ENCODE measurements at places on chromosomes 6 and 20.

GRCh38 chr20:25090492-25091429, 8.8 kb upstream of the VSX1 start:
- DNase-seq, result peak; percentile 80

DNA sequence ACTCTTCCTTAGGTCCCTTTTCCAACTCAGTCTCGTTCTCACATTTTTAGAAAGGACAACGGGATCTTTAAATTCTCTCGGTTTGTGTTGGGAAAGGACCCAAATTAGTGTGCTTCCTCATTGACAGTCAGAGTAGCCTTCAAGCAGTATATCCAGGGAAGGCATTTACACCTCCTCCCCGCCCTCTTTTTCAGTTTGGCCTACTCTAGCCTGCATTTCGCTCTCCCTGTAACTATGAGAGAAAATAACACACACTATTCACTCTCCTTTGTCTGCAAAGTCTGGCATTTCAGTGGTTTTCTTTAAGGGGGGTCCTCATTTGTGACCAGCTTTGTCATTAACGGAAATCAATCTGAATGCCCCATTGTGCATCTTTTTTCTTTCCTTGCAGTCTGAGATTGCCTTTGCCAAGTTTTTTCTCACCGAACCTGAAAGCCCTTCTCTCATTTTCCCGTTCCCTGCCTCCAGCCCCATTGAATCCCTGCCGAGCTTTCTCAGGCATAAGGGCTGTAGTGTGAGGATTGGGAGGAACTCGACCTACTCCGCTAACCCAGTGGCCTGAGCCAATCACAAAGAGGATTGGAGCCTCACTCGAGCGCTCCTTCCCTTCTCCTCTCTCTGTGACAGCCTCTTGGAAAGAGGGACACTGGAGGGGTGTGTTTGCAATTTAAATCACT, 393 bp upstream of the FABP7 start:
- DNase-seq, result no peak

- DNase-seq, result peak; percentile 10
These were observed 209.3 kb downstream of the DLL1 start for GRCh38 chr6:170081556-170081955.

DNA sequence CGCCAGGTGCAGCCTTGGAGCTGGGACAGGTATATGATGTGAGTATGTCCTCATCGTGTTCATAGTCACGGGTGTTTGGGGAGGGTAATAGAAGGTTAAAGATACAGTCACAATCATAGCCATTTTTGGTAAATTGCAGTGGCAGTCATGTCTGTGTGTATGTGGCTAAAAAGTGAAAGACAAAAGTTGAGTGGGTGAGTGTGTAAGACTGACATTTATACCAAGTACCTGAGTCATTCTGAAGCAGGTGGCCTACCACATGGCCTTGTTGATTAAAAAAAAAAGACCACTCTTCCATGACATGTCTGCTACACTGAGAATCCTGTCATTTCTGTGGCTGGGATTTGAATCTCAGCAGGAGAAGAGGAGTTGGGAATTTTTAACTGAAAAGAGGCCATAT, 181.9 kb downstream of the SCP2D1 start:
- DNase-seq, result no peak

DNA sequence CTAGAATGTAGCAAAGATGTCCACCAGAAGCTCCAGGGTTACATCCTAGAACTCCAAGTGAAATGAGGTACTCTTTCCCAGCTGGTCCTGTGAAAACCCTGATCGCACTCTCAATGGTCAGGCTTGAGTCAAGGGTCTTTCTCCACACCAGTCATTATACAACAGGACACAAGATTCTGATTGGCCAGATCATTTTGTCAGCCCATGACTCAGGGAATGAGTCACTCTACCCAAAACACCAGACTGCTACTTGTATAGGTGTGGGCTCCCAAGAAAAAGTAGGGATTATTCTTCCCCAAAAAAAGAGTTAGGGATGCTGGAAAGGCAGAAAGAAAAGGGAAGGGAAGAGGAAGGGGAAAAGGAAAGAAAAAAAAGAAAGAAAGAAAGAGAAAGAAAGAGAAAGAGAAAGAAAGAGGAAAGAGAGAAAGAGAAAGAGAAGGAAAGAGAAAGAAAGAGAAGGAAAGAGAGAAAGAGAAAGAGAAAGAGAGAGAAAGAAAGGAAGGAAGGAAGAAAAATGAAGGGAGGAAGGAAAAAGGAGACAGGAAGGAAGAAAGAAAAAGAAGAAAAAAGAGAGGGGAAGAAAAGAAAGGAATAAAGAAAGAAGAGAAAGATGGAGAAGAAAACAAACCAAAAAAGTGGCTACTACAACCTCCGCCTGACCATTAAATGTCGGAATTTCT, 30.5 kb downstream of the ANKEF1 start:
- no peak for DNase-seq

DNA sequence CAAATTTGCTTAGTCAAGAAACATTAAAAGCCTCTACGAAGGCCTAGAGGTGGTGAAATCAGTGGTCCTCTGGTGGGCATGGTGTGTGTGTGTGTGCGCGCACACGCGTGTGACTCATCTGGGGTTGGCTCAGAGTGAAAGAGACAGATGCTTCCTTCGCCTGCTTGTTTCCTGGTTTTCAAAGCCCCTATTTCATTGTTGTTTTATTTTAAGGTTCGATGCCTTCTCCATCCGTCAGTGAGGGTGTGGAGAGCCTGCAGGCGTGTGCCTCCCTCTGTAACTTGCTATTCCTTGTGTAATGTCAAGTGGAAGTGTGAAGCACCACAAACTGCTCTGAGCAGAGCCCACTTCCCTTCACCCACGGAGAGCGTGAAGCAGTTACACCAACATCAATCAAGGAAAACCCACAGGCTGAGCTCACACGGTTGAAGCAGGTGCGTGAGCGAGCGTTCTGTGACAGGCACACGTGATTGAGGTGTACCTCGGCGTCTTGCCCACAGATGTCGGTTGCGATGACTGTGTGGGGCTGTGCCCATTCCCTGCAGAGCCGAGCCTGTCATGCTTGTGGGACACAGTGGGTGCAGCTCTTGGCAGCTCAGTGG, 233.9 kb downstream of the PRL start:
- DNase-seq, result peak; percentile 21

DNA sequence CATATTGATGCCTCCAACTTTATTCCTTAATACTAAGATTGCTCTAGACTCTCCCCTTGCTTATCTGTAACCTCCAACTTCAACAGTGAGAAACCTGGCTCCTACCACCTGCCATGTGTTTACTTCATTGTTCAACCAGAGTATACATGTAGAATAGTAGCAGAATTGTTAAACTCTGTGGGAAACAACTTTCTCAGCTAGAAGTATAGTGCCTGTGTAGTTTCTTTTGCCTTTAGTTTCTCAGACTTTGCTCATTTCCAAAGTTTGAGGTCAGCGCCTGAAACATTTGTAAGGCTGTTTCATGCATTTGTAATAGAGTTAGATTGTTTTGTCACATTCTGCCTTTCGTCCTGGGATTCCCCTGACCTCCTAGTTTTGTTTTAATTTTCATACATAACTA, 34.9 kb upstream of the HECA start:
- DNase-seq, result no peak

GRCh38 chr20:21003902-21004301, 102.3 kb downstream of the LINC00237 start:
- no peak for DNase-seq

DNA sequence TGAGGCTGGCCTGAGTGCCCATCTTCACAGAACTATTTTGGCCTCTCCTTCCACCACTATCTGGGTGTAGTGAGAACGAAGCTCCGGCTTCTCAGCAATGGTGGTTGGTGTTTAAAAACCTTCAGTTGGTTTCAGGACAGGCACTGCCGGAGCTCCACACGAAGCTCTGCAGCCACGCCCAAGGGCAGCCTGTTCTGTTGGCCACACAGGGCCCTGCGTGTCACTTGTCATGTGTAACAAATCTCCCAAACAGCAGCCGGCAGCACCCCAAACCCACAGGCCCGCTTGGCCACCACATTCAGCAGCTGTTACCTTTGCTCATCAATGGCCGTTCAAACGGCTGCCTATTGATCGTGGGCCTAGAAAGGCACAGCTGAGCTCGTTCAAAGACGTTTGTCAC, 97.5 kb downstream of the ERMARD start:
- DNase-seq, result no peak

GRCh38 chr6:11992086-11992485, 20.0 kb upstream of the HIVEP1 start:
- DNase-seq, result no peak

DNA sequence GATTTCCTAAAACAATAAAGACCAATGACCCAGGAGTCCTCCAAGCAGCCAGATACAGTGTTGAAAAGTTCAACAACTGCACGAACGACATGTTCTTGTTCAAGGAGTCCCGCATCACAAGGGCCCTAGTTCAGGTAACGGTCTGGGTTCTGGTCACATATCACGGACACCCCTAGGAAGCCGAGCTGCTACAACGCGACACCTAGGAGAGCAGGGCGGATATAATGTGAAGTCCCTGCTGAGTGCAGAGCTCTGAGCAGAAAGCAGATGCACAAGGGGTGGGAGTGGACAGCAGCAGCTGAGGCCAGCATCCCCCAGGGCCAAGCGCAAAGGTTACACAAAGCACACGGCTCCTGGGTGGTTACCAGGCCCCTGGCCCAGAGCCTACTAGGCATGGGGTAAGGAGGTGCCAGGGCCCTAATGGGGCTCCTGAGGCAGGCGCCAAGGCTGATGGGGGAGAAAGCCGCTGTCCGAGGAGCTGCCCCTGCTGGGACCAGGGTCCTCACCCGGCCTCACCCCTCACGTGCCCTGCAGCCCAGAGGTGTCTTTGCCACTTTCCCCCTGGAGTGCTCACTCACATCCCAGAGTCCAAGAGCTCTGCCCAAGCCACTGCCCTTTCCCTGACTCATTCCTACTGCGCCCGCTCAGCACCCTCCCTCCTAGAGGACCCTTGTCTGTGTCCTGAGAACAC, 8.4 kb downstream of the CST7 start:
- peak; percentile 15 for DNase-seq

- peak; percentile 56 for DNase-seq
These were observed 29.0 kb upstream of the TBPL1 start for GRCh38 chr6:133923938-133924593.

GRCh38 chr20:37378785-37379598, 33.1 kb downstream of the SRC start:
- no peak for DNase-seq

DNA sequence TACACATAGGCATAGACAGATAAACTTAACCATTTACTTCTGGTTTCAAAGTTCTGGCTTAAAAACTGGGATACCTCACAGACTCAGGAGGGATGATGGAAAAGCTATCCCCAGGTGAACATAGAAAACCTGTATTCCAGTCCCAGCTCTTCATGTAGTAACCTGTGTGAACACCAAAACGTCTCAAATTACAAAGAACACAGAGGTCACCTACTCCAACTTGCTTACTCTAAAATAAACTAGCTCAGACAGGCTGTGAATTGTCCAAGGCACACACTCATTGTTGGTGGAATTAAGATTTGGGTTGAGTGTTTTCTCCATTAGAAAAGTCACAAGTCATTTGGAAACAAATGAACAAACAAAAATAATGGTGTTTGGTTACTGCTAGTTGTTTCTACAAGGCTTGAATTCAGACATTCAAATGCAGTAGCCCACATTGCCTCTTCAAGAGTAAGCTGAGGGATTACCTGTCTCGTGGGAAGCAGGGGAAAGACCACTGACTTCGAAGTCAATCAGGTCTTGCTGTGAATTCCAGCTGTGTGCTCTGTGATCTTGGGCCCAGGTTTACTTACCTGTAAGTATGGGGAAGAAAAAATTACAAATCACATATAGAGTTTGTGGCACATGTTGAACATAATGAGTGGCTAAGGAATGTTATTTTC, 48.2 kb upstream of the LRRC1 start:
- DNase-seq, result no peak

- no peak for DNase-seq
These were observed 482.9 kb upstream of the EYS start for GRCh38 chr6:66189915-66190314.

DNA sequence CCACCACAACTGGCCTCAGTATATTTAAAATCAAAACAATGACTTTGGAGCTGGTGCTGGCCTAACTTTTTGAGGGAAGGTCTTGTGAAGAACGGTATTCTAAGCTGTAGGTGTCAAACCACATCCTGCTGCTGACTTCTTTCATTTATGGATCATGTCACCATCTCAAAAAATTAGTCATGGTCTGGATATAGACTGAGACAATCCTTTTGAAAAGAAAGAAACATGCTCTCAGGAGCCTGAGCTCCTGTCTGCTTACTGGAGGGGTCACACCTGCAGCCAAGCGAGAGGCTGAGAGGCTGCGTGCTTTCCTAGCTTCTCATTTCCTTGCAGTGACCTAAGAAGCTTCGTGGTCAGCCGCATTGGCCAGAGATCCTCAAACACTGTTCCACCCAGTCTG, 55.2 kb downstream of the TIAM2 start:
- DNase-seq, result peak; percentile 37

GRCh38 chr6:138205437-138206094, 12.7 kb downstream of the PBOV1 start:
- DNase-seq, result no peak

GRCh38 chr6:139391709-139392108, 17.3 kb upstream of the CITED2 start:
- no peak for DNase-seq

DNA sequence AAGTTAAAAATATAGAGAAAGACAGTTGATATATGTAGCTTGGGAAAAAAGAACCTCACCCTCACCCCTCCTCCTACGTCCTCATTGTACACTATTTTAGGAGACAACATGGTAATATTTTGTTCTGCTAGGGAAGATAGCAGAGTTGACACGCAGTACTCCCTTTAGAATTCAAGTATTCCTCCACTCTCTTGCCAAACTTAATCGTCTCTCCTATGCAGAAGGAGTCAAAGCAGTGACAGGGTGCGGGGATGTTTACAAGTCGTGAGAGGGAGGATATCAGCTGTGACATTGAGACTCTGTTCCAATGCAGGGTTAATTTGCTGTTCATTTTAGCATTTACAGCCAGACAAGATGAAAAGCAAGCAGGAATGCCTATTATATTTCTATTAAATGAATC, 97.5 kb downstream of the SOBP start:
- DNase-seq, result no peak

DNA sequence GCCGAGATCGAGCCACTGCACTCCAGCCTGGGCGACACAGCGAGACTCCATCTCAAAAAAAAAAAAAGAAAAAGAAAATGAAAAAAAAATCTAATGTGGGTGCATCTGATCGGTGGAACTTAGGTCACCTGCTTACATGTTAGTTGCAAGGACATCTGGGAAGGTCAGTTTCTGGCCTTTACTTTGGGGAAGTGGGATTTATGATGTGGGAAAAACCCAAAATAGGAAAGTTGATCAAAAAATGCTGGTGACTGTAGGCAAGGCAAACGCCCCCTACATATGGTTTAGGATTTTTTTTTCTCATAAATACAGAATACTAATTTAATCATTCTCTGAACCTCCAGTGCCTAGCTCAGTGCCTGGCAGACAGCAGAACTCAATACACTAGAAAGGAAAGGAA, 69.2 kb upstream of the PIM1 start:
- no peak for DNase-seq

Data from activated CD4-positive, alpha-beta memory T cell treated with anti-CD3 and anti-CD28 coated beads, Interleukin-2, amount 10 ng/mL, durations not matched to agents 7 days and 5 days (primary cell).